ENCODE measurements at places on chromosomes 12 and 14. TPM values are rescaled to one million over a fixed set of nuclear protein-coding genes. Genes with fewer than 3 reads are reported as not detected.

GRCh38 chr14:73323896-73324399, 86.6 kb downstream of the PAPLN start:
- DNase-seq: no peak

Gene PPFIA2
- 18.5 TPM for total RNA-seq

Gene TAS2R50
- total RNA-seq: not detected

Gene SLC5A8
- 0.14 TPM for total RNA-seq

- DNase-seq: no peak
These were observed 24.6 kb downstream of the RIMKLB start for GRCh38 chr12:8722286-8722800.

- no peak for DNase-seq
These were observed 76.6 kb upstream of the CCND2 start for GRCh38 chr12:4196805-4197420.

DNA sequence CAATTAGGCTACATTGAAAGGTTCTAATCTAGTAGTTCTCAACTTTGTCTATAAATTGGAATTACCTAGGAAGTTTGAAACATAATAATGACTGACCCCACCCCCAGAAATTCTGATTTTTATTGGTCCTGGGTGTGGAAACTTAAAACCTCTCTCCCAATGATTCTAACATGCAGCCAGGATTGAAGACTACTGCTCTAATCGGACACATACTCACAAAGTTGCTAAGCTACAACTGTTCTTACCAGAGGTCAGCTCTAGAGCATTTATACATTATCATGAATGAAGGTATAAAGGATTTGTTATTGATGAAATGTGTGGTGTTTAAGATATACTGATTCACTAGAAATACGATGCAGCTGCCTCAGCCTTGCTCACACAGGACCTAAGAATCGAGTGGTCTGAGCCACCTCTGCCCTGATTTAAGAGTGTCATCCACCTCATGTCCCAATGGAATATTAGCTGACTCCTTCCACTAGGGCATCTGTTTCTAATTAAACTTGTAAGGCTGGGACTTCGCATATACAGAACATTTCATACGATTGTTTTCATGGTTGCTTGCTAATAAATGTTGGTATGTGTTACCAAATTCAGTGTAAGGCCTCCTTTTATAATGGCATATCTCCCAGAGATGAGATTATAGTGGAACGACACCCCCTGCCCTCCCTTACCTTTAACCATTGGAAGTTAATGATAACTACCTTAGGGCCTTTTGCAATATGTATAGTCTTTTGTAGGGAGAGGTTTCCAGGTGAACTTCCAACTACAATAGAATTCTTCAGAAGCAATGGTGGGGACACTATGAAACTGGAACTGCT, 410.8 kb upstream of the PDE3A start:
- DNase-seq: no peak

Gene ZDHHC22
- total RNA-seq: not detected

Gene FAM186B
- 0.21 TPM for total RNA-seq

DNA sequence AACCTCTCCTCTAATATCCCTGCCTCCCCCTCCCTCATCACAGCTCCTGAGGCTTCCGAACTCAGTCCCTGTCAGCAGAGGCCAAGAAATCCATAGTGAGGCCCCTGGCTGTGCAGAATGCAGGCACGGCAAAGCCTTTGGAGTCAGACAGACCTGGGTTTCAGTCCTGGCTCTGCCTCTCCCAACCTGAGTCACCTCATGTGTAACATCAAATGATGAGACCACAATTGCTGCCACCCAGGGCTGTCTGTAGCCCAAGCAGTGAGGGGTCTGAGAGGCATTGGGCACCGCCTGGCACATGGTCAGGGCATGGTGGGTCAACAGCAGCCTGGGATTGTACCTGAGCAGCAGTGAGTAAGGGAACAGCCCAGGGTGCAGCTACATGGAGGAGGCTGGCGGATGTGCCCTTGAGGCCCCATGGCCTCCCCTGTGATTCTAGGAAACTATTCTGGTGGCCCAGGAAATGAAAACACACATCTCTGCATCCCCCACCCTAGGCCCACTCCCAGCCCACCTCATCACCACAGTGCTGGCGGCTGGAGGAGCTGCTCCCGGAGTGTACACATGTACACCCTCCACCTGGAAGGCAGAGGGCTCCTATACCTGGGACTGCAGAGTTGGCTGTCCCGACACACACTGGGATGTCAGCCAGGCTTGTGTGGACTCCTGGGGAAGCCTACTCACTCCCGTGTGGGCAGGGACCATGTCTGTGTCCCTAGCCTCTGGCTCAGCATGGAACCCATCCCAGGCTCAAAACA, 7.7 kb downstream of the ANKRD33 start:
- DNase-seq: no peak
